ENCODE measurements at places on chromosomes 1 and 21. TPM values are rescaled to one million over a fixed set of nuclear protein-coding genes. Genes with fewer than 3 reads are reported as not detected.

Gene GBP5
- not detected for total RNA-seq

Gene DDR2
- 245 TPM for total RNA-seq

Gene RPE65
- total RNA-seq, result under 0.01 TPM

Gene RFX5
- total RNA-seq, result 37.8 TPM

Gene MCOLN3
- total RNA-seq, result not detected

Gene SLC30A10
- total RNA-seq, result not detected

Gene RXRG
- not detected for total RNA-seq

Gene SGIP1
- total RNA-seq, result 27.1 TPM

Gene TRIM46
- 2.5 TPM for total RNA-seq

Gene GJA9
- not detected for total RNA-seq

Gene FCER1A
- total RNA-seq, result not detected

Gene TBX15
- total RNA-seq, result not detected

Gene CD84
- not detected for total RNA-seq

Gene APOBEC4
- not detected for total RNA-seq

Gene RASSF5
- total RNA-seq, result 0.18 TPM

Gene OR2T33
- not detected for total RNA-seq
